Glomerular endothelial cell (primary cell): ENCODE measurements at places on chromosomes 5 and 9. TPM values are rescaled to one million over a fixed set of nuclear protein-coding genes. Genes with fewer than 3 reads are reported as not detected.

The C9orf152 gene
- not detected in 2 replicates for total RNA-seq

The RNF180 gene
- total RNA-seq: 4.7 and 10.3 TPM in 2 replicates

The STPG3 gene
- not detected in 2 replicates for total RNA-seq

The HAVCR1 gene
- 0.15 TPM in 1 of 2 replicates, not detected in the other for total RNA-seq

The EPB41L4A gene
- 26.5 and 33.8 TPM in 2 replicates for total RNA-seq

The TLE4 gene
- total RNA-seq: 45.1 and 45.7 TPM in 2 replicates

The APBB3 gene
- 10.4 and 16.5 TPM in 2 replicates for total RNA-seq
